NCI-H2081 (cell line): ENCODE measurements at places on chromosomes 4 and X.
A peak's percentile ranks its signal among the peaks of the same experiment; 100 is the strongest.

- DNase-seq: no peak
Observed at GRCh38 chr4:171157462-171158082, 655.6 kb upstream of the GALNTL6 start.

GRCh38 chr4:147219145-147219544, 261.8 kb upstream of the EDNRA start:
- no peak for DNase-seq

DNA sequence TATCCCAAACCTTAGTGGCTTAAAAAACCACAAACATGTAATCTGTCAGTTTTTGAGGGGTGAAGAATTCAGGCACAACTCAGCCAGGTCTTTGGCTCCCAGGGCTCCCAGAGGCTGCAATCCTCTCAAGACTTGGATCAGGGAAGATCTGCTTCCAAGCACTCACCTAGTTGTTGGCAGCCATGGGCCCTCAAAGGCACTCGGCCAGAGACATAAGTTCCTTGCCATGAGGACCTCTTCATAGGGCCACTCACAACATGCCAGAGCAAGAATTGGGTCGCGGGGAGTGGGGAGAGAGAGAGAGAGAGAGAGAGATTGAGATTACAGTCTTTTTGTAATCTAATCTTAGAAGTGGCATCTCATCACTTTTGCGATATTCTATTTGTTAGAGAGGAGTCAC, 77.1 kb upstream of the TBC1D9 start:
- DNase-seq: no peak

DNA sequence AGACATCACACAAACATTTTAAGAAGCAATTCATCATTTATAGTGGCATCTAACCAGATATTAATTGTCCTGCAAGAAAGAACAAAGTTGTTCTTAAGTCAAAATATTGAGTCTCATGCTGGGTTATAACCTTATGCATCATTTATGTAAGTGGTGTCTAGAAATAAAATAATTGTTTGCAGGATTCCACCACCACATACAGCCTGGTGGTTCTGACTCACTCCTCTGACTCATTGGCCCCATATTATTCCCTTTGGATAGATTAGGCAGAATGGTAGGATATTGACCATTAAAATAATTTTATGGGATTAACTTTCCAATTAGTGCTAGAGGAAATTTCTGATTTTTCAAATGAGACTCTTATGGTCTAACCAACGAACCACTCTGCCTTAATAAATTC, 384.5 kb downstream of the GRXCR1 start:
- DNase-seq: no peak

- DNase-seq: no peak
Observed at GRCh38 chrX:153735274-153735673, 10.6 kb downstream of the ABCD1 start.

GRCh38 chrX:6227453-6227835, 1.2 kb downstream of the NLGN4X start:
- no peak for DNase-seq

- no peak for DNase-seq
Observed at GRCh38 chrX:1911401-1912128, 296.7 kb downstream of the ASMT start.

DNA sequence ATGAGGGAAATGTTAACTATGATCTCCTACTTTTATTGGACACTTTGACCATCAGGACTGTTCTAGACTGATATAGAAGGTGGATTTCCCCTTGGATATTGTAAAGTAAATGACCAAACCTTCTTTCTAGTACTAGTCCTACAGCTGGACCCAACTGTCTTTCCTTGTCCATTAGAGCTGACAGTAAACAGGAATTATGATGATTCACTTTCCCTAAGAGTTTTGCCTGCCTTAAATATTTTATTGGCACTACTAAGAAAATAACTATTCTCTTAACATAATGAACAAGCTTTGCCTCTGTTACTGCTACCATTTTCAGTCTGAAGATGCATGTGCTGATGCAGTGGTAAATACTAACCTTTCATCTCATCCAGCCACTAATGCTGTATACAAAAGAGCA, 915.4 kb downstream of the CENPC start:
- no peak for DNase-seq

DNA sequence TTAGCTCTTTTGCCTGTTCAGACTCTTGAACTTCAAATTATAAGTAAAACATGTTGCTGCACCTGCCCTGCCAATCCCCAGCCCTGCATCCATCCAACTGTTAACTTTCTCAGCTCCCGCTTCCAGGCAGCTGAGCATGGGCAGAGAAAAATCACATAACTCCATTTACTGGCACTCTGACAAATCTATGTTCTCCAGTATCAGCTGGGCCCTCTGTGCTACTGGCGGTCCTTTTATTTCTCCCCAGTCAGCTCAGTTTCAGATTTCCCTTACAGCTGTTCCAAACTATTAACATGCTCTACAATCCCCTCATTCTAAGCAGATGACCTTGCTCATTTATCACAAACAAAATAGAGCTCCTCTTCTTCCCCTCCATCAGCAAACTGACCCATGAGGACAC, 240.4 kb upstream of the TET2 start:
- peak; percentile 3 for DNase-seq

DNA sequence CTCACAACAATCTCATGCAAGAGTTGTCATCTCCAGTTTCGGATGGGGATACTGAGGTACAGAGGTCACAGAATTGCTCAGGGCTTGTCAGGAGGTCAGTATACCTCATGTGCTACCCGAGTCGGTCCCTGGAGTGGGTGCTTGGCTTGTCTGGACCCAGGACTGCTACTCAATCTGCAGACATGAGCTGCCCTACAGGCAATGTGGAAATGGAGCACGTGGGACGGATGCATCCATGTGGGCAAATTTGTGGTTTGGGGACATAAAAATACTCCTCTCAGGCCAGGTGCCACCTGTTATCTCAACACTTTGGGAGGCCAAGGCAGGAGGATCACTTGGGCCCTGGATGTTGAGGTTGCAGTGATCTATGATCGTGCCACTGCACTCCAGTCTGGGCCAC, 15.8 kb downstream of the USP11 start:
- DNase-seq: no peak

GRCh38 chr4:26181616-26182015, 139.2 kb upstream of the RBPJ start:
- DNase-seq: no peak

DNA sequence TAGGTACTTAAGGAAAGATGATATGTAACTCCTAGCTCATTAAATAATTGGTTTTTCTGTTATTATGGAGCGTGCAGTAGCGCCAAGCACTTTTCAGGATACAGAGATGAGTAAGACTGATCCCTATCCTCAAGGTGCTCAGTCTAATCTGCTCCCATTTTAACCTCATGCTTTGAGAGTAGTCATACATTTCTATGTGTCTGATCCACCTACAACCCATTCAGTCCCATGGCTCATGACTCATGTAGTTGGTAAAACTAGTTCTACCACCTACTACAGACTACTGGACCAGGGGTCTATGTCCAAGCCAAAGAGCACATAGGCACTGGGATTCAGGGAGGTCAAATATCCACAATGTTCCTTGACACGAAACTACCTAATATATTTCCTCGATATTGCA, 60.8 kb downstream of the TMEM154 start:
- no peak for DNase-seq

DNA sequence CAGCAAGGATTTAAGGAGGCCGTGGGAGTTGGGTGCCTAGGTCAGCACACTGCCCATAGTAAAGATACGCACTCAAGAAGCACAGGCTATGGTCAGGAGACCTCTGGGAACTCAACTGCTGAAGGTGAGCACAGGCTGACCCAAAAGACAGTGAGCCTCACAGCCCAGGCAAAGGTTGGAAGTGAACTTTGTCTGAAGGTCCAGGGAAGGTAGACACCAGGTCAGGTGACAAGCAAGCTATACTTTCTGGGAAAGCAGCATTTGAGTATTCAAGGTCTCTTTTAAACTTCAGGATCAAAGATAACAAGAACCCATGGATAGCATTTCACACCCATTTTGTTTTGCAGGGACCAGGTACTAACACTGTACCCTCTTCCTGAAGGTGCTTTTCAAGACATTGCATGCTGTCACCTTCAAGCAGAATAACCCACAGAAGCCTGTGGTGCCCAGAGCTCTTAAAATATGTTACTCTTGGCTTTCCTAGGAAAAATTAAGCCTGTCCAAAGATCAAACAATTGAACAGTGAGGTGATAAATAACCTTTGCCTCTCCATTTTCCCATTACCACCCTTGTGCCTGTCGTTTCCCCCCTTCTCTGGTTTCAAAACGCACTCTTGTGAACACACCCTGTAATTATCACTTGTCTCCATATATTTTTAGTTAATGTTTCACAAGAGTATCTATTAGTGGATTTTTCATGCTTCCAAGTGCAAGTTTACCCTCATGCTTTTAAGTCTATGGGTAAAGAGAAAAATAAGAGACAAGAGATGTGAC, 3.4 kb upstream of the S100G start:
- peak; percentile 29 for DNase-seq

DNA sequence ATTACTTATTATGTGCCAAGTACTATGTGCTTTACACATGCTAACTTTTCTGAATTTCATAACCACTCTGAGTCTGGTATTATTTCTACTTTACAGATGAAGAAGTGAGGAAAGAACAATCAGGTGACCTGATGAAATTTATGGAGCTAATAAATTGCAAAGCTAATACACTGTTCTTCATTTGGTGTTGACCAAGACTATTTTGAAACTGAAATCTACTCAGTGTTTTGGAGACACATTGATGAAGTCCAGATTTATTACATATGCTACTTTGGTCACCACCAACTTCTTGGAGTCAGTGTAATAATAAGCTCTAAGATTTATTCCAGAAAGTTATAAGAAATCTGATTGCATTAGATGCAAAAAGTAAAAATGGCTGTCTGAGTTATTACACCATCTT, 637.9 kb downstream of the FAT4 start:
- no peak for DNase-seq

- DNase-seq: no peak
Observed at GRCh38 chr4:139767168-139767567, 101.5 kb downstream of the MGST2 start.

- DNase-seq: no peak
Observed at GRCh38 chr4:186092296-186092695, 12.2 kb upstream of the FAM149A start.

DNA sequence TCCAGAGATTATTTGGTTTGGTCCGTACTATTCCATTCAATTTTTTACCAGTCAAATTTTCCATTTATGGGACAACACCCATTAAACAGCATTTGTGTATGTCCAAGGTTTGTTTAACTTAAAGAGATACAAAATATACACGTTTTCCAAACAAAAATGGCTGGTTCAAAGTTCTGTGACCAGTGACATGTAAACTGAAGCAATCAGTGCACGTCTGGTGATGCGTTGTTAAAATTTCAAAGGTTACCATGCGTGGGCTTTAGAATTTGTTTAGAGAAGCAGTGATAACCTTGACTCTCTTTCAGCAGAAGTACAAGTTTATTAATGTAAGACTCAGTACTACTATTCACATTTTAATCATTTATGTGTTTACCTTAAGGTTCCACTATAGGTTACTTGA, 25.2 kb upstream of the ALB start:
- DNase-seq: no peak

DNA sequence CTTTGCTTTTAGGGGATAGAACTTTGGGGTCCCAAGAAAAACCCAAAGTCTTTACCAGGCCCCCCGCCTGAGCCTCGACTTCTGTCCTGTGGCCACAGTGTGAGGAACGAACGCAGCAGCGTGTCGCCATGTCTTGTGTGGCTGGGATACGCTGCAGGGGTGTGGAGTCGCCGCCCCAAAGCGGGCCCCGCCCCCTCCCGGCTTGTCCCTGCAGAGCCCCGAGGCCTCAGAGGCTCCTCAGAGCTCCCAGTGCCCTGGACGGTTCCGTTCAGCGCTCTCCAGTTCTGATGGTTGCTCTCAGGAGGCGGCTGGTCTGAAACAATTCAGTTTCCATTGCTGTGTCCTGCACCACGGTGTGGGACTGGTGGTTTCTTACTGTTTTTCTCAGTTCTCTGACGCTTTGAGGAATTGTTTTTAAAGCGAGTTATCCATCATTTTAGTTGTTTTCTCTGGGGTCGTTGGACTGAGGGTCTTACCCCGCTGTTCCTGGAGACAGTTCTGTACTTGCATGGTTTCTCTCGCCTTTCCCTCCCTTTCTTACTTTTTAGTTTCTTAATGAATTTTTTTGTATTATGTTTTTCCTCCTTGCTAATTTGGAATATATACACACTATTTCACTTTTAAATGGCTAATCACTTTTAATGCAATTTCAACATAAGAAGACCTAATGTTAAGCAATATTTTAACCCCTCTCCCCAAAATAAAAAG, 1.6 kb upstream of the IDUA start:
- DNase-seq: no peak

- peak; percentile 15 for DNase-seq
Observed at GRCh38 chr4:85423431-85423830, 51.5 kb upstream of the ARHGAP24 start.

DNA sequence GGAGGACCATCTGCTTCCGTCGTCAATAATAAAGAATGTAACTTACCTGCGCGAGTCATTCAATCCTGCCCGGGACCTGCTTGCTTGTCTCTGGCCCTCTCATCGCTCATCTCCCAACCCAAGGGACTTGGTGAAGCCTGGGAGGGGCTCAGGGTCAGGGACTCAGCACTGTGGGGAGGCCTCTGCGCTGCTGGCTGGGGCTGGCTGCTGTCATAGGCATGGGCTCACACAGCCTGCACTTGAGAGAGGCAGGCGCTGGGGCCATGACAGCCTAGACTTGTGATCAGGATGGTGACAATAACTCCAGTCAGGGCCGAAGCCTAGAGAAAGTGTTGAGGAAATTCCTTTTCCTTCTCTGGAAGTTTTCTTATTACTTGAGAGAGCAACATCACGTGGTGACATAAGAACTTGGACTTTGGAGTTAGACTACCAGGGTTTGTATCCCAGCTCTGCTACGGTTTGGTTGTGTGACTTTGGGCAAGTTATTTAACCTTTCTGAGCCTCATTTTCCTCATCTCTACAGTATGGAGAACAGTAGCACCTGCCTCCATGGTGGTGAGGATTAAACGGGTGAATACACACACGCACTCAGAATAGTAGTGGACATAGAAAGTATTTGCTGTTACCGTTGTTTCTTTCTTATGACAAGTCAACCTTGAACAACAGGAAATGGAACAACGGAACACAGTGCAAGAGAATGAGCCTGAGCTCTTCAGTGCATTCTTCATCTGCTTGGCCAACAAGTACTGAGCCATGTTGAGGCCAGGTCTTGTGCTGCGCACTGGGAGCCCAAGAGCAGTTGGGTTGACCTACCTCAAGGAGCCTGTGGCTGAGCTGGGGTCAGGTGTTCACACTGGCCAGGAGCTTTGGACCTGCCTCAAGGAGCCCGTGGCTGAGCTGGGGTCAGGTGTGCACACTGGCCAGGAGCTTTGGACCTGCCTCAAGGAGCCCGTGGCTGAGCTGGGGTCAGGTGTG, 60.5 kb downstream of the TBC1D14 start:
- DNase-seq: no peak

- no peak for DNase-seq
Observed at GRCh38 chrX:98627645-98628044, 1743.9 kb downstream of the RPA4 start.

- no peak for DNase-seq
Observed at GRCh38 chrX:147877726-147878125, 34.0 kb upstream of the FMR1 start.

GRCh38 chrX:54397113-54397512, 39.3 kb upstream of the WNK3 start:
- DNase-seq: no peak
